T-helper 9 cell (primary cell): ENCODE measurements at places on chromosomes 2 and 18.

DNA sequence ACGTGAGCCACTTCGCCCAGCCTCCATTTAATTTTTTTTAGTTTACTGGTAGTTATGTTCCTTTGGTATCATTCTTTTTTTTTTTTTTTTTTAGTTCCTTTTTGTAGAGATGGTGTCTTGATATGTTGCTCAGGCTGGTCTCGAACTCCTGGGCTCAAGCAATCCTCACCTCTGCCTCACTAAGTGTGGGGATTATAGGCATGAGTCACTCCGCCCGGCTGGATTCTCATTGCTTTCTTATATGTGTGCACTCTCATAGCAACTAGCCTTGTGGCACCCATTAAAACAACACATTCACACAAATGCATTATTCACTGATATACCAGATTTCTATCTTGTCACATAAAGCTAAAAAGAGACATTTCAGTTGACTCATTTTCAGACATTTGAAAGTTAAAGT is 4.2 kb downstream of the TTC27 start:
- no peak for DNase-seq

DNA sequence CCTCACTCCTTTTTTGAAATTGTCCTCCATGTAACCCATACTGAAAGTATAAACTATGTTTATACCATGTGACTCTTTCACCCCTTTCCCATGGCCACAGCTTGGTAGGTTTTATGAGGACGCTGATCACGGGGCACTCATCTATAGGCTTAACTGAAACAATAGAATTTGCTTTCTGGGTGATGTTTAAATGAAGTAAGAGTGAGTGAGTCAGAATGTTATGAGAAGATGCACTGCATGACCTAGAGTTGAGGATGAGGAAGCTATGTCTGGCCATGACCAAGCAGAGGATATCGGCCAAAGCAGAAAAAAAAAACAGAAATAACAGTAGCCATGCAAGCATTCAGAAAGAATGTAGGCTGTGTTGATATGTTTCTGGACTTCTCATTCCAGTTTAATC is 34.9 kb downstream of the SCN1A start:
- DNase-seq: no peak

GRCh38 chr2:197606180-197606579 is 69.2 kb downstream of the RFTN2 start:
- no peak for DNase-seq

DNA sequence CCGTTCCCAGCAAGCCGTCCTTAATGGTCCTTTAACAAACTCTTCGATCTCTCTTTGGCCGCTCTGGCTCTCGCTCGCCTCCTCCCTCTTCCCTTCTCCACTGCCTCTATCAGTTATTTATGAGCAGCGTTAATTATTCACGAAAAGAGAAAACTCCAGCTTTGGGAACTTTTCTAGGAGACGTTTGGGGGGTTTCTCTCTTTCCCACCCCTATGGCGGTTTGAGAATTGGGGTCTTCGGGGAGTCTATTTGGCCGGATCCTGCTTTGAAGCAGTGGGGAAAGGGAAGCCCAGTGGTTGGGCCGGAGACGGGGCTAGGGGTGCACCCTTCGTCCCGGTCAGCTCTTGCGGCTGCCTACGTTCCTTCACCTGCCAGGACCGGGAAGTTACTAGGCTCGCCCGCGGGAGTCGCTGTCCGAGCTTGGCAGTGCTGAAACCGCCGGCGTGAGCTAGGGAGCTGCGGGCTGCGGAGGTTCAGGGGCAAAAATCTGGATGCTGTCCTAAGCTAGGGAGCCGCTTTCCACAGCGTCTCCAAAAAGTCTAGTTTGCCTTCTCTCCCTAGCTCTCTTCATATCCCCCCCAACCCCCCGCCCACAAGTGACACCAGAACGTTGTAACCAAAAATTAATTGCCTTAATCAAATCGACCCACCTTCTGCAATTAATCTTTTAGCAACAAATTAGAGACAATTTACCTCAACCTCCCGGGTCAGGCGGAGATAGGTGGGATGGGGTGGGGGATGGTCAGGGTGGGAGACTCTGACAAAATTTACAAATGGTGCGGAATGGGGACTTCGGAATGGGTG is 8.9 kb upstream of the SKOR2 start:
- DNase-seq: no peak

GRCh38 chr2:168457190-168457895 is 1.3 kb downstream of the CERS6 start:
- DNase-seq: no peak

DNA sequence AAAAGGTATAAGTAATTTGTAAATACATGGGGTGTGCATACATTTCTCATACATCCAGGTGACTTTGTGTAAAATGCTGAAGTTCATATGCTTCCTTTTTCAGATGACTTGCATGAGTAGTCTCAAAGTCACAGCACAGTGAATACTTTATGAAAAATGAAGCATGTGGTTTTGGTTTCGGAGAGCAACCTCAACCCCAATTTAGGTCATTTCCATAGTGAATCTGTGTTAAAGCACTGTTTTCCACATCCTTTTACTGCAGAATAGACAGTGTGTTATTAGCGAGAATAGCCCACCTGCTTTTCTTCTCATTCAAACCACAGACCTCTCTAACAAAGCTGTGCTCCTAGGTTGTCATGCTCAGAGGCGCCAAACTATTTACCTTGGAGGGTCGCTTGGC is 204.4 kb upstream of the RASGRP3 start:
- no peak for DNase-seq

GRCh38 chr2:53944542-53944941 is 26.3 kb downstream of the PSME4 start:
- DNase-seq: no peak

GRCh38 chr2:223113161-223113560 is 61.2 kb downstream of the KCNE4 start:
- DNase-seq: no peak

GRCh38 chr18:37199741-37200140 is 365.9 kb downstream of the CELF4 start:
- no peak for DNase-seq

- no peak for DNase-seq
Measured at GRCh38 chr2:96869281-96869821, 529 bp downstream of the SEMA4C start.

GRCh38 chr2:205780645-205781044 is 98.3 kb downstream of the NRP2 start:
- DNase-seq: no peak

DNA sequence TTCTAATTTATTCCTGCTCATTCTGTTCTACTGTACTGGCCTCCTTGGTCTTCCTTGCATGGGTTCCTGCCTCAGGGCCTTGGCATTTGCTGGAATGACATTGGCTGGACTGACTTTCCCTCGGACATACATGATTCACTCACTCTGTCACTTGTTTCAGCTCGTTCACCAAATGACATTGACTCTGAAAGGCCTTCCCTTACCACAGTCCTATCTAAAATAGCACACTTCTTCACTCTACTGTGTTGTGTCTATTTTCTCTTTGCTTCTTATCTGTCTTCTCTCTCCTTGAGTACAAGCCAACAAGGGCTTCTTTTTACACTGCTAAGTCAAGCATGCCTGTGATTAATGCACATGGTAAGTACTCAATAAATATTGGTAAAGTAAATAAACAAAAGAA is 65.6 kb downstream of the SCG2 start:
- no peak for DNase-seq

DNA sequence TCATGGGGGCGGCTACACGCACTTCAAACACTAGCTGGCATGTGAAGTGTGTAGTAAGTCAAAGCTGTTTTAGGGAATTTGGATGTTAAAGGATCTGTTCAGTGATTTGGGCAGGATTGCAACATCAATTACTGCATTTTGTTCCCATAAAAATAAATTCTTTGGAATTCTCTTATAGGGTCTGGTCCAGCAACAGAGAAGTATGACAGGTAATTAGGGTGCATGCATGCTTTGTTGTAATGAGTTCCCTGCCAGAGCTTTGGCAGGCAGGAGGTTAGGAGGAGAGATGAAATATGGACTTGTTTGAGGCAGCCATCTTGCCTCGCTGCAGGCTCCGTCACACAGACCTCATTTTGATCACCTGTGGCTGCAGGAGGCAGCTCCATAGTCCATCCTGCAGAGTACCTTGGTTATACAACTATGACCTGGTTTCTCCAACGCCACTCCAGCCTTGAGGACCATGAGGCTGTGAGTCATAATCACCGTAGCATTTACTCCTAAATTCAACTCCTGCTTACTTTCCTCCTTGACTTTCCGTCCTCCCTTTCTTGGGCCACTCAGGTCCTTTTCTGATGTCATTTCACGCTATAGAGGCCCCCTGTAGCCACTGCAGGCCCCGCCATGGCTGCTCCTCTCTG is 26.5 kb upstream of the EML4 start:
- no peak for DNase-seq

DNA sequence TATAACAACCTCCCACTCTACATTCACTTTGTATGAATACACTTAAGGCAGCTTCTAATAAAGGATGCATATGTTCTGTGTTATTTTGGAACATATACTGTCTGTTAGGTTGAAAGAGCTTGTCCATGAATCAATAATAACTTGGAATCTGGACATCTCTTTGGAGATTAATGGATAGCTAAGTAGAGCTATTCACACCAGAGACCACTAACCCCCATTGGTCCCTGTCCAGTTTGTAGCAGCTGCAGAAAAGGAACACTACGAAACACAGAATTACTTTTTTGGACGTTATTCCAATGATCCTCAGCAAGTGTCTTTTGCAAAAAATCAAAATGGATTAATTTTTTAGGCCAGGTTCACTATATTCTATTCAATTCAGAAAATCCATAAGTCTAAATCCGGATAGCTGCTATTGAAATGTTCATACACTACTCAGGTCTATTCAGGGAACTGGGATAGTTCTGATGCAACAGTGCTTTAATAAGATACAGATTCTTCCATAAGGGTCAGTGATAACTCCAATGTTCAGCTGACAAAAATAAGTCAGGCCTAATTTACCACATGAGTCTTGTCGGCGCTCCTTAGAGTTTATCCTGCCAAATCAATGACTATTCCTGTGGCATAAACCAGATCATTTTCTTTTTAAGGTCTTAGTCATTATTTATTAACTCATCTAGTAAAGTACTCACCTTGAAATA is 44.2 kb downstream of the NRXN1 start:
- no peak for DNase-seq

- DNase-seq: no peak
Measured at GRCh38 chr2:82837588-82838304, 1621.3 kb downstream of the SUCLG1 start.

GRCh38 chr18:48646976-48647375 is 108.1 kb downstream of the CTIF start:
- no peak for DNase-seq

DNA sequence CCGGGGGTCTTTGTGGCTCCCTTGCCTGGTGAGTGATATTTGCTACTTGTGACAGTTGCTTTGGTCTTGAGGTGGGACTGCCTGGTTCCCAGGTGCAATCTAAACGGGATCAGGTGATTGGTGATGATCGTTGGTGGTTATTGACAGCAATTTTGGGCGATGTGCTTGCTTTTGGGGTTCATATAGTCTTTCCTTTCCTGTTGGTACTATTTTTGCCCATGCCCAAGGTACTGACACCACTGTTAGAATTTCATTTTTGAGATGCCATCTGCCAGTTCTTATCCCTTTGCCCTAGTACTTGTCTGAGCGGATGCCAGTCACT is 573 bp downstream of the WDR7 start:
- no peak for DNase-seq

DNA sequence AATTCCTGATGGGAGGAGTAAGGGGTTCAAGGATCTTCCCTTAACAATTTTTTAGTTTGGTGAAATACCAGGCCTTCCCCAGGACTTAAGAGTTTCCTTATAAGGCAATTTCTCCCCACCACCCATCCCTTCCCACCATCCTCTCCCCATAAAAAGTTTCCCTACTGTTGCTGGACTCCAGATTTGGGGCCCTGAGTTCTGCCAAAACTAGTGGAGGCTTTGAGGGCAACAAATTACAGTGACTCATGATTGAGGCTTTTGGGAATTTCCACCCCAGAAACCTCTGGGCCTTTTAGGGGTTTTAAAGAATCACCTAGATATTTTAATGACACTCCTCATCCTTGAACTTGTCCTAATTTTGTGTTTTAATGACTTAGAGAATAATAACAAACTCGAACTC is 14.3 kb upstream of the EN1 start:
- no peak for DNase-seq

GRCh38 chr18:79129120-79129519 is 59.9 kb downstream of the ATP9B start:
- DNase-seq: no peak

GRCh38 chr18:37796823-37797349 is 231.3 kb upstream of the CELF4 start:
- no peak for DNase-seq

DNA sequence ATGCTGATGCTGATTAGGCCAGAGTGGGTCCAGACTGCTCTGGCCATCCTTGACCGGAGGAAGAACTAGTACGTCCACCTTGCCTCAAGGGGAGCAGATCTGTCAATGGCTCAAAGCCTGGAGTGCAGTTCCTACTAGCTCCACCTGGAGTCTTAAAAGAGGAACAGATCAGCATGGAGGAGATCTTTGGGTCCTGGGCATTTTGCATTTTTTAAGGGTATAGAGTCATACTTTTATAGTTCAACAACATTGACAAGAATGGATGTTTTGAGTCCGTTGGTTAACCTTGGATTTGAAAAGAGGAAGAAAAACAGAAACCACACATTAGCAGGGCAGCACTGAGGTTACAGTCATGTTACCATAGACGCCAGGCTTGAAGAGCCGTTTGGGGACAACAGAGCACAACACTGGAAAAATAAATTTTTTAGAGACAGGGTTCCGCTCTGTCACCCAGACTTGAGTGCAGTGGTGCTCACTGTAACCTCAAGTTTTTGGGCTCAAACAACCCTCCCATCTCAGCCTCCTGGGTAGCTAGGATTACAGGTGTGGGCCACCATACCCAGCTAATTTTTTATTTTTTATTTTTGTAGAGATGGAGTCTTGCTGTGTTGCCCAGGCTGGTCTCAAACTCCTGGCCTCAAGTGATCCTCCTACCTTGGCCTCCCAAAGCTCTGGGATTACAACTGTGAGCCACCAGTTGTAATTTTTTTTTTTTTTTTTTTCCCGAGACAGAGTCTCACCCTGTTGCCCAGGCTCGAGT is 78.5 kb downstream of the PRKCE start:
- no peak for DNase-seq

DNA sequence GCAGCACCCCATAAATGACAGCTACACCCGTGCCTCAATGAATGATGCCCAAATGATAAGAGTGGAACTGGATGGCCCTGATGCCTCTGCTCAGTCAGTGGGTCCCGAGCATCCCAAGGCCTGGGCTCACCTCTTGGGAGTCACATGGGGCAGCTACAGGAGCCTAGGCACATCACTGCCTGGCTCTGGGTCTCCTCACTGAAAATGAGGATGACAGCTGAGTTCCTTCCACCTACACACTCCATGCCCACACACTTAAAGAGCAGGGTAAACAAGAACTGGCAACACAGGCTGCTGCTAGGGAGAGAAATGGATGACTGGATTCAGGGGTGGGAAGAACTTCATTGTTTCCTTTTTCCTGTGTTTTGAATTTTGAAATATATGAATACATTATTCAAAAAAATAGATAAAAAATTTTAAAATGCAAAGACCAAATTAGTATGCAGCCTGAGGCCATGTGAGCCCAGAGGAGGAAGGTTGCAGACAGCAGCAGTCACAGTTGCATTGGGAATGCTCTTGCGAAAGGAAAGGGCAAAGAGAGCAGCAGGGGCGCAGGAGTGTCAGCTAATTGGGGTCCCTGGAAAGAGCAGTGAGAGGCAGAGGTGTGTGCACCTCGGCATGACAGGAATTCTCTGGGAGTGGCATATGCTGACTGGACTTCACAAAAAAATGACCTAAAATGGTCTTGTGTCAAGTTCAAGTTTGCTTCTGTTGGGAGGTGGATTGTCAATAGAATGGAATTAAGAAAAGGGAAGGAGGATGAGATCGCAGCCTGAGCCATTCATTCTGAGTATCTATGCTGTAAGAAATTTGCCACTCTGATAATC is 327.1 kb downstream of the CELF4 start:
- no peak for DNase-seq
